ENCODE measurements at places on chromosomes 6 and 20.

GRCh38 chr6:161272635-161273273, 1.1 kb downstream of the AGPAT4 start:
- no peak for DNase-seq

DNA sequence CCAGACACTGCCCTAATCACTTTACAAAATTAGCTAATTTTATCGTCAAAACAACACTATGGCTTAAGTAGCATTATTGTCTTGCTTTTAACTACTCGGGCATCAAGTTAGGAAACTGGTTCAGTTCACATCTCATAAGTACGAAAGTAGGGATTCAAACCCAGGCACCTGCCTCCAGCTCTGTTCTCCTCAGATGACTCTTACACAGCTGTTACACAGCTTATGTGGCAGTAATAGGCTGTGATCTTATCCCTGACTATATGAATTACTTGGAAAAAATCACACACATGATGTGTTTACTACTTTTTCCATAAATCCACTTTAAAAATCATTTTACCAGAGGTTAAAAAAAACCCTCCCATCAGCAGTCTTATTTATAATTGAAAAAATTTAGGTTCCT, 389.2 kb upstream of the FLRT3 start:
- no peak for DNase-seq

DNA sequence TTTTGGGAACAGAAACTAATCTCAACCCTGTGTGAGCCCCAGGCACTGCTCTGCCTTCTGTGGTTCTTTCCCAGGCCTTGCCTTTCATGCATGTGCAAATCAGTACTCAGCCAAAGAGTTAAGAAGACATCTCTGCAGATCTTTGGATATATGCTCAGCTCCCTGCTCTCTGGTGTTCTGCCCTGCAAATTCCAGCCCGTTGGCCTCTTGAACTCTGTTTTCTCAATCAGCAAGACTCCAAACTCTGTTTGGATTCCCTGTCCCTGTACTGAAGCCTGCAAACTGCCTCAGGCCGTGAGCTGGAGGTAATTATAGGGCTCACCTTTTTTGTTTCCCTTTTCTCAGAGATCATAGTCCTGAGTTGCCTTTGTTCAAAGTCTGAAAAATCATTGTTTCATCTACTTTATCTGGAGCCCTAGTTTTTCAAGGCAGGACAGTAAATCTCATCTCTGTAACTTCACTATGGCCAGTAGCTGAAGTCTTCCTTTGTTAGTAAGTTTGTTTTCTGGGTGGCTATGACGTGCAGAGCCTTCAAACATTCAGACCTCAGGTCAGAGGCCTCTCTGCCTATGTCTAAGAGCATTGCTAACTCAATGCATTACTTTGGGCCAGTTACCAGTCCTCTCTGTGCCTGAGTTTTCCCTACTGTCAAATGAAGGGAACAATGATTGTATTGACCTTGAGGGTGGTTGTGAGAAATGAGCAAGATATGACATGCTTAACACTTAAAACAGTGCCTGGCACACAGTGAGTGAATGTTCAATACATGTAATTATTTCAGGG, 15.9 kb upstream of the MDFI start:
- DNase-seq = no peak

DNA sequence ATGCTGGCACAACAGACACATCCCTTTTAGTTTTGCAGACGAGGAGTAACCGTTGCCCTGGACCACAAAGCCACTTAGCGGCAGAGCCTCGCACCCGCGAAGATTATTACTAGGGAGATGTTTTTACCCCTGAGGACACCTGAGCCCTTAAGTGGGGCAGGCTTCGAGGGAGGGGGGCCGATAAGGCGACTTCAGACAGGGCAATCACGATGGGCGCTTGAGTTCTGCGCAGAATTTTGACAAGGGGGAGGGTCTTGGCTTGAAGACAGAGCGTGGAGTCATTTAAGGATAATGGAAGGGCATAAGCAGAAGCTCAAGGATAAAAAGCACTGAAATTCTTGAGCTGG, 650 bp upstream of the TTK start:
- no peak for DNase-seq

DNA sequence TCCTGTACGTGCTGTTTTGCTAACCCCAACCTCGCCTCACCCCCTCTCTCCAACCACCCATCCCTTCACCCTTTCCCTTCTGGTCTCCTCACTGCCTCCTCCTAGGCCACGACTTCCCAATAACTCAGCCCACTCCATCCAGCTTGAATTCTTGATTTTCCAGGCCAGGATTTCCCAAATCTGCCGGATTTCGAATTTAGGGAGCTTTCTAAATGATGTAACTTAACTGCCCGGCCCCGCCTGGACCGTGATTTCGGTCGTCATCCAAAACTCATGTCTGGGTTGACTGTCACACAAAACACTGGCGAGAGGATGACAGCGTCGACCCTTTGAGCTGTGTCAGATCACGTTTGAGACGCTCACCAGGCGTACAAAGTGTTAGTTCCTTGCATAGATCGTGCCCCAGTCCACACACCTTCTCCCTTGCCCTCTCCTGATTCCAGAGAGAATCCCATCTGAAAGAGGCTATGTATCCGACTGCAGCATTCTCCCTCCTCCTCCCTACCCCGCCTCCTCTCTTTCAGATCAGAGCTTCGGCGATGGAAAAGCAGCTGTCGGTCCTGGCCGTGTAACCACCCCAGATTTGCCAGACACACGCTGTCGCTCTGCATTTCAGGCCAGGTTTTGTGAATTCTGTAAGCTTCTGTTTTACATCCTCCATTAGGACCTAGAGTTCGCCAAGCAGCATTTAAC, 168.2 kb downstream of the GPX5 start:
- no peak for DNase-seq

GRCh38 chr20:8153281-8153908, 21.3 kb downstream of the PLCB1 start:
- no peak for DNase-seq

- peak; percentile 67 for DNase-seq
These were observed 1.4 kb downstream of the AKIRIN2 start for GRCh38 chr6:87700397-87701343.

GRCh38 chr6:138349891-138350290, 27.8 kb upstream of the SMIM28 start:
- peak; percentile 15 for DNase-seq

DNA sequence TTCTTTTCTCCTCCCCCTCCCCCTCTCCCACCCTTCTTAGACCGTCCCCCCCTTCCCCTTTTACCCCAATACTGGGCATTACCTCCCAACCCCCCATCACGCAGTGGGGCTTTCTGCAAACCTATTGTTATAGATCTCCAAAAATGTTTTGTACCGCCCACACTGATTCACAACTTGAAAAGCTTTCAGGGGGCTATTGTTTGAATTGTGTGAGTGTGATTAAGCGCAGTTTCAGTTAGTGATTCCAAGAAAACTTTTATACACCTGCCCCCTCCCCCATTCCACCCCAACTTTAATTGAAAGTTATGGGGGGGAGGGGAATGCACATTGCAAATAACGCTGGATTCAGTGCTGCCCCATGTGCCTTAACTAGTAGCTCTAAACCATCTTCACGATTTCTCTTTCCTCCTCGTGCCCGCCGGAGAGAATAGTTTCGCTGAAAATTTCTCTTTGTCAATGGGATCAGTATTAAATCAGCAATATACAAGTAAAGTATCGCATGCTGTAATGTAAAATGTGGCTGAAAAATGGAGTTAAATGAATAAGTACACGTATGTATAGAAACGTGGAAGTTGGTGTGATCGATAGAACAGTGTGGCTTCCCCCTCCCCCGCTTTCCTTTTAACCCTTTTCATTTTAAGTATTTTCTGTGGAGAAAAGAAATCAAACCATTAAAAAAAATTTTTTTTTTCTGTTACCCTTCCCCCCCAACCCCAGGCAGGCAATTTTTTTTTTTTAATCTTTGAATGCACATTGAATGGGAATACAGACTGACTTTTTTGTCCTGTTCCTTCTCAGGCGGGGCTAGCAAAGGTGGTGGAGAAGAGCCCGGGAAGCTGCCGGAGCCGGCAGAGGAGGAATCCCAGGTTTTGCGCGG, 632 bp downstream of the LIN28B start:
- DNase-seq = no peak

GRCh38 chr6:117168296-117169063, 96.9 kb upstream of the VGLL2 start:
- no peak for DNase-seq

- no peak for DNase-seq
These were observed 304.7 kb upstream of the SGK1 start for GRCh38 chr6:134622382-134623173.

GRCh38 chr20:25204550-25205276, 9.2 kb downstream of the ENTPD6 start:
- no peak for DNase-seq

- DNase-seq = no peak
These were observed 157.8 kb downstream of the RCAN2 start for GRCh38 chr6:46333481-46333880.

- DNase-seq = no peak
These were observed 8.5 kb downstream of the ACSS1 start for GRCh38 chr20:25049261-25050060.

GRCh38 chr6:53834132-53834531, 39.3 kb downstream of the LRRC1 start:
- no peak for DNase-seq

DNA sequence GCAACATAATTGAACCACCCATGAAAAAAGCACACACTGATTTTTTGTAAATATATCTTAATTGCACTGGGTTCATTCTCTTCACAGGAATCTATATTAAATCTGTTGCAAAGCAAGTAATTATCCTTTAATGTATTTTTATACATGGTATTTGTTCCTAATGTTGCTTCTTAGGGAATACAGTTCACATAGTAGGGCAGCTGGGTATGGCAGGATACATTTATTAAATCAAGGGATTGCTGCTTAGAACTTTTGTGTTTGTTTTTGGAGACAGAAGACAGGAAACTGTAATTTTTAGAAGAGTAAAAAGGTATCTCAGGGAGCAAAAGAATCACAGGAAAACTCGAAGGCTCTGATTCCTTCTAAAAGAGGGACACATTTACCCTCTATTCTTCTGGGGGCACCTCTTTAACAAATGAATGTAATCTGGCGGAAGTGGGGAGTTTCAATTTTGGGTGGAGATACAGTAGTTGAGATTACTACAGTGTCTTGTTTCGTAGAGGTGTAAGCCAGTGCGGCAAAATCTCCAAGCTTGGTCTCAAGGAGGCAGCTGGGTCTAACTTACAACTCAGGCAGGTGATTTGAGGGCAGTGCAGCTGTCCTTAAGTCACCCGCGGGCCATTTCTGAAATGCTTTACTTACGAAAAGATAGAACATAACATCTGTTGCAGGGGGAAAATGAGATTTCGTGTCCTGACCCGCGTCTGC, 812 bp upstream of the SMIM13 start:
- peak; percentile 2 for DNase-seq

- no peak for DNase-seq
These were observed 23.4 kb downstream of the SCML4 start for GRCh38 chr6:107800564-107801164.

DNA sequence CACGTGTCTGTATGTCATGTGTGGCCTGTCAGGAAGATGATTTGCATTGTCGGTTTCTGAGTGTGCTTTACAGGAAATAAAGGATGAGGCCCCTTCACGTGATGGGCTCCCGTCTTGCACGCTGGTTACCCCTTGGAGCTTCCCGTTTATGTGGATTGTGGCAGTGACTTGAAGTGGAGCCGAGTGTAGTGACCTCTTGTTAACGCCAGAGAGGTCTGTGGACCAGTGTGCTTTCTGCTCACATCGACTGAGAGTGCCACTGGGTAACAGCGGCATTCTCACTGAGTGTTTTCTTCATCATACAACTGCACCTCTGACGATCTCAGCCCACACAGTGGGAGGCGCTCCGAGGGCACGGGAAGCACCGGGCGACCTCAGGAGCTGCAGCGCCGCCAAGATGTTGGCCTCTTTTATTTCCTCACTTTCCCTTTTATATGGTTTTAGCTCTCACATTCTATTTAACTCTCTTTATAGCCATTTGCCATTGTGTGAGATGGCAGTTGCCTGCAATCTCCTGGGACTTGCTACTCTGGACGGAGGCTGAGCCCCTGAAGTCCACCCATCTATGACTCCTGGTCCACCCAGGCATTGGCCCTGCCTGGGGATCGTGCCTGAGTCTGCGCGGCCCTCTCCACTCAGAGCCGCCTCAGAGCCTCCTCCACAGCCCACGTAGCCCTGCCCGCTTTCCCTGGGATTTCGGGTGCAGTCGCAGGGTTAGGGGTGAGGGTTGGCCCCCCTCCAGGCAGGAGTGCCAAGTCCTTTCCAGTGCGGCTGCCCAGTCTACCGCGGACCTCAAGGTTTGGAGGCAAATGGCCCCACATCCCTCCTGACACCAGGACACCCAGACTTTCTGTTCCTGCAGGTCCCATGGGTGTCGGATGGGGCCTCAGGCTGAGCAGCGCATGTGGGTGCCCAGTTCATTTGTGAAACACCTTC, 238.9 kb downstream of the ERMARD start:
- no peak for DNase-seq

- DNase-seq = no peak
These were observed 47.7 kb downstream of the AKAP7 start for GRCh38 chr6:131182991-131183425.

GRCh38 chr20:40443753-40444152, 245.3 kb downstream of the MAFB start:
- DNase-seq = no peak

GRCh38 chr6:158256746-158257424, 55.4 kb upstream of the TULP4 start:
- DNase-seq = no peak

- no peak for DNase-seq
These were observed 66.4 kb downstream of the STX11 start for GRCh38 chr6:144216668-144217218.

- no peak for DNase-seq
These were observed 14.8 kb downstream of the TRIM31 start for GRCh38 chr6:30097902-30098768.

- no peak for DNase-seq
These were observed 12.2 kb downstream of the EPHA7 start for GRCh38 chr6:93407186-93407585.

GRCh38 chr6:109467696-109468095, 12.1 kb upstream of the MICAL1 start:
- DNase-seq = no peak

GRCh38 chr20:57353351-57353750, 2.3 kb downstream of the RAE1 start:
- no peak for DNase-seq

- DNase-seq = no peak
These were observed 31.4 kb downstream of the HAO1 start for GRCh38 chr20:7908905-7909304.

DNA sequence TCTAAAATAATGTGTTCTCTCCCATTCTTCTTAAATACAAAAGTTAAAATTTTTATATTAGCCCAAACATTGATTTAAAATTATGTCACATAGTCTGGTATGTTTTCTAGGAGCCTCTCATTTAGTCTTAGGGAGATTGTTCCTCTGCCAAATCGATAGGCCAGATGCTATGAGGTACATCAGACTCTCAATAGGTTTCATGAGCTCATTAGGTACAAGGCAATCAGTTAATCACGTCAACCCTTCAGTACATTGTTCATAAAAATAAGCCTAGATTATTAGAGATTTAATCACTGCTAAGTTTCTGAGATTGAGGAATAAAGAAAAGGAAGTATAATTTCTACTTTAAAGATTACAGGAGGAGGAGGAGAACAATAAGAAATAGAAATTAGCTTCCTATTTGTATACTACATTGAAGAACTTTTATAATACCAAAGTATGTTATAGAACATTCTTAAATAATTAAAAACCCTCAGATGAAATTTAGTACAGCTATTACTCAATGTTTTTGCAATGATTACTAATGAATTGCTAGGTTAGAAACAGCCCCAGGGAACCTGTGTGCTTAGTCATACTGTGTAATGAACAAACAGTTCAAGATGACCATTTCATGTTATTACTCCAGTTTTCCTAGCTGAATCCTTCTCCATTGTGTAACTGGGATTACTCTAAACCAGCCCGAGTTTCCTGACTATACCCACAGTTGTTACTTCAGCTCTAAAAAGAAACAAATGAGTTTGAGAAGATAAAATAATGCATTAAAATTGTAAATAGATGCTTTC, 117.0 kb downstream of the BMP5 start:
- DNase-seq = peak; percentile 92

Data from AG09319 (cell line).